Stimulated activated naive CD4-positive, alpha-beta T cell (primary cell): ENCODE measurements at places on chromosomes 11 and 22.

DNA sequence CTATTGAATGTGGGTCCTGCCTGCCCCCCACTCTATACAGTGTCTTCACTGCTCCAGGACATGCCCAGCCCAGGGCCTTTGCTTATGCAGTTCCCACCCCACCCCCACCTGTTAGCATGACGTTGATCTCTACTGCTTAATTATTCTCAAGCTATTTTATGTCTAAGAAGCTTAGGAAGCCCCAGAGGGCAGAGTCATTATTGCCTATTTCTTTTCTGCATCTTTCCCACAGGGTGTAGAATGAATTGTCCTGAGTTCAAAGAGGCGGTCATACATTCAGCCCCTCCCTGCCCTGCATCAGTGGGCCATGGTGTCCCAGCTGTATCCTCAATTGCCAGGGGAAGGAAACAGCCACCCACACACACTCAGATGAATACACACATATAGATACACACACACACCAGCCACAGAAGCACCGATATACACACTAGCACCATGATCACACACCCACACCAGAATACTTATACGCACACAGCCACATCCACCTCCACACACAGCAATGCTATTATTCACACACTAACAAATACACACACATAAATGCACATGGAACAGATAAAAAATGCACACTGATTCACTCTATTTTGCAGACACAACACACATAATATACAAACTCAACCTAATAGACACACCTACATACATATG is 1.5 kb downstream of the PDE2A start:
- DNase-seq = no peak

- DNase-seq = no peak
Measured at GRCh38 chr11:102676084-102676483, 29.5 kb downstream of the MMP27 start.

- DNase-seq = no peak
Measured at GRCh38 chr11:110715541-110715940, 3.3 kb upstream of the ARHGAP20 start.

DNA sequence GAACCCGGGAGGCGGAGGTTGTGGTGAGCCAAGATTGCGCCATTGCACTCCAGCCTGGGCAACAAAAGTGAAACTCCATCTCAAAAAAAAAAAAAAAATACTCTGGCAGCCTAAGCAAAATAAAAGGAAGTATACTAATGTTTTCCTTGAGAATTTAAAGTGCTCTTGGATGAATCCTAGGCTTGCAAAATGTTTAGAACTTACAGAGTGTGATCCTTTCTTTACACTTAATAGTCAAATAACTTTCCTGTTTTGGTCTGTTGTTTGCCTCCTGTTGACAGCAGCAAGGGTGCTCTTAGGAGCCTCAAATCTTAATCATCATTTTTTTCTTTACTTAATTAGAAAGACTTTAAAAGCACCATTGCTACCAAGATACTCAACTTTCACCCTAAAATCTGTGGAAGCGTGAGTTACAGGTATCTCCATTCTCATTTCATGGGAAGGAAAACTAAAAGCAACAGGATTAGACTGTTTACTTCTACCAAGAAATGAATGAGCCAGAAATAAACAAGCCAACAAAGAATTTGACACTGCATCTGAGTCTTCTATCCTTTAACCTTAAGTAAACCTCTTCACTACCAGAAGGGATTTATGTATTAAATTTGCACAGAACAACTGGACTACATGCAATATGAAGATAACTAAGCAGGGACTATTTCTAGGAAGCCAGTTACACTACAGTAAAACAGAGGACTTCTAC is 38.7 kb upstream of the CRTAM start:
- no peak for DNase-seq

DNA sequence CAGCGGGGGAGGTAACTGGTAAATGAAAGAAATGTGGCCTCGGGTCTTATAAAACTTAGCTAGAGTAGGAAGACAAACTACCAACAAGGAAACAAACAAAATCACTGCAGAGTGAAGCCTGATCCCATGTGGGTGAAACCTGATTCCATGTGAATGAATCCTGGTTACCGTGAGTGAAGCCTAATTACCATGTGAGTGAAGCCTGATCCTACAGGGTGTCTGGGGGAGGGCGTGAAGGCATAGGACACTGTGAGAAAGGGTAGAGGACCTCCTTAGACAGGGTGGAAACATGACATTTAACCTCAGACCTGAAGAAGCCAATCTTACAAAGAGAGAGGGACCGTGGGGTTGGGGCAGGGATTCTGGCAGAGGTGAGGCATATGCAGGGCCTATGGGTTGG is 106.2 kb upstream of the USP47 start:
- no peak for DNase-seq

- DNase-seq = no peak
Measured at GRCh38 chr22:36287881-36288515, 35.1 kb downstream of the APOL1 start.

DNA sequence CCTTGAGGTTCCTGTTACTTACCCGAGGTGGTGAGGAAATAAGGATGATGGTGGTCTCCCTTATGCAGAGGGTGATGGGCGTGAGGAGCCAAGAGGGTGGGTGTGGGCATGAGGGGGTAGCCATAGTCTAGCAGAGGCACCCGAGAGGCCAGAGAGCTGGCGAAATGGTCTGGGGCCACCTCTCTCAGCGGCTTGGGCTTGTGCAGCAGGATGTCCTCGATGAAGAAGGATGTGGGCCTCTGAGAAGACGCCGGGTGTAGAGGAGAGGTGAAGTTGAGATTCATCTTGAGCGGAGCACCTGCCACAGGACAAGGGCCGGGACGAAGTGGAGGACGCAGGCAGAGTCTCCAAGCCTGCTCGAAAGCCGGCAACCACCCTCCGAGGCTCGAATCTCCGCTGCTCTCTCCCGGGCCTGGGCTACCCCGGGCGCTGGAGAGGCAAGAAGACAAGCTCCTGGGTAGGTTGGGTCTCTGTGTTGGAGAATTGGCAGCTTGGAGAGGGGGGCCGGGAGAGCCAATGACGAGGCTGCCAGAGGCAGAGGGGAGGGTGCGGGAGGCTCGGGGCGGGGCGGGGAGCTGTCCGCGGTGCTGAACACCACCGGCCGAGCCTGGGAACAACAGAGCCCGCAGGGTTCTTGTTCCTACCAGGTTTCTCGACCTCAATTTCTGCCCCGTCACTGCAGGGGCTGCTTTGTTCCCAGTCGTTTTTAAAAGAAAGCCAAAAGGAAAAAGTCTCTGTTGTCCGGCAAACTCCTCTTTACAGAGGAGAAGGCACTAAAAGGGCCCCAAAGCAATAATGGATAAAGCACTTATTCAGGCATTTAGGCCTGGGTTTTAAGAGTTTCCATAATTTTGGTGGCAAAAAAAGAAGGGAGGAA is at the start of gene BSX:
TSS of gene BSX (minus strand) at position 447 of the 877 bp plus-strand sequence. CDS start at position 284, 163 bp downstream.
- peak; percentile 35 for DNase-seq

DNA sequence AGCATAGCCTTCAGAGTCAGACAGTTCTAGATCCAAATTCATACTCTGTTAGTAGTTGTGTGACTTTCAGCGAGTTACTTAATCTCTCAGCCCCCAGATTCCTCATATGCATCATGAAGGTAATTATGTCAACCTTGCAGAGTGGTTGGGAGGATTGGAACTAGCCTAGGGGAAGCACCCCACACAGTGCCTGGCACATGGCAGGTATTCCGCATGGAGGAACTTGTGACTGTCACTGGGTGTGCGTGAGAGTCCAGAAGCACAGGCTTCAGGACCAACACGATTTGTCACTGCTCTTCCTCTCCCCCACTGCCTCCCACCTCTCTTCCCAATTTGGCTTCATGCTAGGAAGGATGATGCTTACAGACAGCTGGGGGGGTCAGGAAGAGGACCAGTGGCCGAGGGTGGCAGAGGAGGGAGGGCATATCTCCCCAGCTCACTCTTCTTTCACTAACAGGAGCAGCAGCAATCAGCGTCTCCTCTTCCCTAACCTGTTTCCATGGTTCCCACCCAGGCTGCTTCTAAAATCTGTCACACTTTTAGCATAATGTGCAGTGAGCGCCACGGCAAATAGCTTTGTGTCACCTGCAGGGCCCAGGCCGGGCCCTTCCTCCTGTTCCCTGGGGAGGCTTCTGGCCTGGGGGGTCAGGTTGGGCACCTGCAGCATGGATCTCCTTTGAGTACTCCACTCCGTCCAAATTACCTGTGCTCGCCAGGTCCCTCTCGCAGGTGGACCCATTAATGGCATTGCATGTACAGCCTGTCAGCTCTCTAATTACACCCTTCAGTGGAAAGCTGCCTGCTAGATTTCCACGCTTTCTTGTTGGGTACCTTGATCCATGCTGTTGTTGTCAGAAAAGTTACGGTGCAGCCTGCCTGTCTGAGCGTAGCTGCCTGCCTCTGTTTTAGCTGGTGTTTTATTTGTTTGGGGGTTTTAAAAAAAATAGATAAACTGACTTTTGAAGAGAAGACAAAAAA is 400.4 kb downstream of the NXPE2 start:
- no peak for DNase-seq
